ENCODE measurements at places on chromosomes 12 and 14. TPM values are rescaled to one million over a fixed set of nuclear protein-coding genes. Genes with fewer than 3 reads are reported as not detected.

RHOJ gene
- 3.1 TPM for total RNA-seq

SYNDIG1L gene
- total RNA-seq, result not detected

HOXC12 gene
- total RNA-seq, result not detected

GPRC5D gene
- not detected for total RNA-seq

PLEKHA5 gene
- 19.3 TPM for total RNA-seq

OTOGL gene
- 0.10 TPM for total RNA-seq

SRGAP1 gene
- 6.2 TPM for total RNA-seq

SIX4 gene
- total RNA-seq, result 45.1 TPM

ACOT6 gene
- not detected for total RNA-seq

B4GALNT3 gene
- total RNA-seq, result 33.0 TPM

SLCO1B1 gene
- total RNA-seq, result not detected

SOAT2 gene
- not detected for total RNA-seq

PARPBP gene
- total RNA-seq, result 53.3 TPM

BRMS1L gene
- total RNA-seq, result 19.9 TPM

PLCZ1 gene
- total RNA-seq, result not detected

IL31 gene
- total RNA-seq, result not detected

GZMH gene
- total RNA-seq, result not detected

KRT4 gene
- not detected for total RNA-seq

SELPLG gene
- 0.15 TPM for total RNA-seq

DCN gene
- 0.32 TPM for total RNA-seq

GALNT8 gene
- total RNA-seq, result not detected

TEAD4 gene
- total RNA-seq, result 59.0 TPM

RERG gene
- total RNA-seq, result not detected

TPCN1 gene
- total RNA-seq, result 14.3 TPM

RDH16 gene
- total RNA-seq, result 0.06 TPM

NTS gene
- not detected for total RNA-seq

TAS2R13 gene
- 1.3 TPM for total RNA-seq

Data from SJCRH30 (cell line).